ENCODE measurements at places on chromosomes 3 and 15.

DNA sequence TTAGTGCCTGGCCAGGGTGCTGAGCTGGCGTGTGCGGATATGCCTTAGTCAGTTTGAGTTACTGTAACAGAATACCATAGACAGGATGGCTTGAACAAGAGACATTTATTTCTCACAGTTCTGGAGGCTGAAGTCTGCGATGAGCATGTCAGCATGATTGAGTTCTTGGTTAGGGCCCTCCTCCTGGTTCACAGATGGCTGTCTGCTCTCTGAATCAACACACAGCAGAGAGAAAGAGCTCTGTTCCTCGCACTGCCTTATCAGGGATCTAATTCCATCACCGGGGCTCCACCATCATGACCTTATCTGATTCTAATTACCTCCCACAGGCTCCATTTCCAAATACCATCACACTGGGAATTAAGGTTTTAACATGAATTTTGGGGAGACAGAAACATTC lies 386.6 kb upstream of the DPH6 start:
- no peak for DNase-seq

- DNase-seq, result no peak
Measured at GRCh38 chr3:71974786-71975185, 189.8 kb upstream of the PROK2 start.

- DNase-seq, result no peak
Measured at GRCh38 chr15:85642065-85642692, 152.5 kb downstream of the KLHL25 start.

DNA sequence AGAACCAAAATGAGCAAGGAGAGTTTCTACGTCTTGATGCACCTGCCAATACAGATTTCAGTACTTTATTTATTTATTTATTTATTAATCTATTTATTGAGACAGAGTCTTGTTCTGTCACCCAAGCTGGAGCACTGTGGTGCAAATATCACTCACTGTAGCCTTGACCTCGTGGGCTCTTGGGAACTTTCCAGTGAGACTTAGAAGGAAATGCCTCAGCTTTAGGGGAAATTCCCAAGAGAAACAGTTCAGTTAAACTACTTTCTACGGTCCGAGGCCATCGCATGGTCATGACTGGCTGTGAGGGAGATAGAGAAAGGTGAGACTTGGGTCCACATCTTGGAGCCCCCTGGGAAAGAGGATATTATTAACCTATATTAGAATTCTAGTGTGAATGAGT lies 47.0 kb upstream of the HERC1 start:
- DNase-seq, result no peak

GRCh38 chr3:8996681-8997121 lies 33.4 kb upstream of the RAD18 start:
- DNase-seq, result no peak

GRCh38 chr15:71278989-71279756 lies 163.9 kb downstream of the THSD4 start:
- no peak for DNase-seq

DNA sequence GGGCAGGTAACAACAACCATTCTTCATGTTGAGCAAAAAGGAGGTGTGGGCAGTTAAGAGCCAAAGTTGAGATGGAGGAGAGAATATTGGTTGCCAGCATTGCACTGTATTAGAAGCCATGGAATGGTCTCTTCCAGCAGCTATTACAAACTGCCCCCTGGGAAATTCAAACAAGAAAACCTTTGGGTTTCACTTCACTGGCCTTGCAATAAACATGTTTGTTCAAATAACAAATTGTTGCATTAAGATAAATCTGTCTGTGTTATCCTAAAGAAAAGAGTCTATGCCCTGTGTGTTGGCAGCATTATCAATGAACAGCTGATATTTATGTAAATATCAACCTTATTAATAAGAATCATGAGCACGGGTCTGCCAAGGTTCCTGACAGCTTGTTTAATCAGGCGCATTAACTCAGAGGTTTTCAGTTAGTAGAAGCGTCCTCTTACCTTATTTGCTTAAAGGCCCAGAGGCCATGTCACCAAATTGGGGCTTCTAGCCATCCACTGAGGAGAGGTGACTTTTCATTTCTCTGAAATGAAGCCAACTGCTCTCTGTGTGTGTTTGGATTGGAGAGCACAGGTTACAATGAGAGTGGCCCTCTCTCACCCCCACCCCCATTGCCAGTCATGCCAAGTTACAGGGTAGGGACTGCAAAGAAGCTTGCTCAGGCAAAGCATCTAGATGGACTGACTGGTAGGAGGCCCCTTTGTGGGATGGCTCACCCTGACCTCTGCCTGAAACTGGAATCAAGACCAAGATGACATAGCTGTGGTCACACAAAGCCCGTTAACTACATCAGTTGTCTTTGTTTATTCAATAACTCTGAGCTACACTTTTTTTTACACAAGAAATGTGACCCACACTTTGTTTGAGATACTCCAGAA lies 10.5 kb downstream of the FILIP1L start:
- no peak for DNase-seq

- no peak for DNase-seq
Measured at GRCh38 chr3:65671004-65671403, 367.7 kb downstream of the MAGI1 start.

DNA sequence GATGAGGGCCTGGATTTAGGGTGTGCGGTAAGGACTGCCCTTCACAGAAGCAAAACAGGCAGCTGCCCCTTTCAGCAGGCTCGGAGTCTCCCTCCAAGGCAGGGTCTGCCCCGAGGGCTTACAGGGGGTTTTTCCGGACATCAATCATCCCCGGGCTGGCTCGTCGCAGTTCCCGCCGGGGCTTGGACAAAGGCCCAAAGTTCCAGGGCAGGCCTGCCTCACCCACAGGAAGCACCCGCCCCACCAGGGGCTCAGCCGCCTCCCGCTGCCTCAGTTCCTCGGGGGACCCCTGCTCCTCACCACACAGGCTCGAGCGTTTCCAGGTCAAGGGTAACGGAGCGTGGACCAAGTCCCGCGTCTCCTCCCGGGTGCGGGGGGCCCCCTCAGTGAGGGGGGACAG lies 27.0 kb downstream of the KIF7 start:
- no peak for DNase-seq

DNA sequence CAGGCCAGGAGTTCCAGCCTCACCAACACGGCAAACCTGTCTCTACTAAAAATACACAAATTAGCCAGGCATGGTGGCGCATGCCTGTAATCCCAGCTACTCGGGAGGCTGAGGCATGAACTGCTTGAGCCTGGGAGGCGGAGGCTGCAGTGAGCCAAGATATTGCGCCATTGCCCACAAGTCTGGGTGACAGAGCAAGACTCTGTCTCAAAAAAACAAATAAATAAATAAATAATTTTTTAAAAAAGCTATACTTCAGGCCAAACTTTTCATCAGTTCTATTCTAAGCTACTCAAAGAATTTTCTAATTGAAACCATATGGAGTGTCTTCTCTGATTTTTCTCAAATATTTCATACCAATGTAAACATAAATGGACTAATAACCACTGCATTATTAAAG lies 43.5 kb downstream of the PHC3 start:
- DNase-seq, result no peak

GRCh38 chr3:119548341-119548740 lies 11.1 kb downstream of the CD80 start:
- no peak for DNase-seq

DNA sequence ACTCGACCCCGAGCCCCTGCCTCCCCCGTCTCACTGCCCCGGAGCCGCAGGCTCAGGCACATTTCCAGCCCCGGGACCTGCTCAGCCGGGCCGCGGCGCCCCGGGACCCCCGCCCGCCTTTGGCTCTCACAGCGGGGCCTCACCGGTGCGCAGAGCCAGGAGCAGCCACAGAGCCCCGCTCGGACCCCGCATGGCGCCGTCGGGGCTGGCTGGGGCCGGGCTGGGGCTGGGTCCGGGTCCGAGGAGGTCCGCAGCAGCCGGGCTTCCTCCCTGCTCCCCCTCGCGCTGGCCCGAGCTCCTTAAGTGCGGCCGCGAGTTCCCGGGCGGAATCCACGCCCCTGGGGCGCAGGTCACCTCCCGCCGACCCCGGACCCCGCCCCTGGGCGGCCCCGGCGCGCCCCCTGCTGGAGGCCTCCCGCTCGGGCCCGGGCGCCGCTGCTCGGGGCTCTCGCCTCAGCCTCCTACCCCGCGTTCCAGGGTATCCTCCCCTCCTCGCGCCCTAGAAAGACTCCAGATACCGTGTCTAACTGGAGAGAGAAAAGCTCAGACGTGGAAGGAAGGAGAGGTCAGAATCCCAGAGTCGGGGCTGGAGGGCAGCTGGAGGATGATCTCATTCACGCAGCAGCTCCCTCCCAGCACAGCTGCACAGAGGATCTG lies at the start of gene MELTF:
Gene MELTF, minus strand, starts transcription at position 307 of the 657 bp plus-strand sequence. Its CDS starts 115 bp downstream, at position 192.
- DNase-seq, result peak; percentile 56

GRCh38 chr3:157857440-157857839 lies 248.8 kb downstream of the SHOX2 start:
- no peak for DNase-seq

DNA sequence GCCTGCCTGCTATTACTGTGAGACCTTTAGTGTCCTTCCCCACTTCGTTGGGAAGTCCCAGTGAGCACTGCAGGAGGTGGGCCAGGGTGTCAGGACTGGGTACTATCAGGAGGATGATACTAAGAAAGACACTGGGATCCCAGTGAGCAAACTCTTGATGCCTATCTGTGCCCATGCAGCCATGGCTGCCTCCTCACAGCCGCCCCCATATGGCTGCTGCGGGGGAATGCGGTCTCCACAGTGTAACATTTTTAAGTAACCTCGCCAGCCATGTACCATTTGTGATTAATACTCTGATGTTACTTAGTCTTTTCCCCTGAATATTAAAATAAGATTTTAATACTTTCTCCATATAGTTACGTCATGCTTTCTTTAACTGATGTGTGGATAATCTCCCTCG lies 312.2 kb downstream of the RYR3 start:
- DNase-seq, result no peak

- DNase-seq, result no peak
Measured at GRCh38 chr15:96066126-96066525, 264.4 kb upstream of the NR2F2 start.

DNA sequence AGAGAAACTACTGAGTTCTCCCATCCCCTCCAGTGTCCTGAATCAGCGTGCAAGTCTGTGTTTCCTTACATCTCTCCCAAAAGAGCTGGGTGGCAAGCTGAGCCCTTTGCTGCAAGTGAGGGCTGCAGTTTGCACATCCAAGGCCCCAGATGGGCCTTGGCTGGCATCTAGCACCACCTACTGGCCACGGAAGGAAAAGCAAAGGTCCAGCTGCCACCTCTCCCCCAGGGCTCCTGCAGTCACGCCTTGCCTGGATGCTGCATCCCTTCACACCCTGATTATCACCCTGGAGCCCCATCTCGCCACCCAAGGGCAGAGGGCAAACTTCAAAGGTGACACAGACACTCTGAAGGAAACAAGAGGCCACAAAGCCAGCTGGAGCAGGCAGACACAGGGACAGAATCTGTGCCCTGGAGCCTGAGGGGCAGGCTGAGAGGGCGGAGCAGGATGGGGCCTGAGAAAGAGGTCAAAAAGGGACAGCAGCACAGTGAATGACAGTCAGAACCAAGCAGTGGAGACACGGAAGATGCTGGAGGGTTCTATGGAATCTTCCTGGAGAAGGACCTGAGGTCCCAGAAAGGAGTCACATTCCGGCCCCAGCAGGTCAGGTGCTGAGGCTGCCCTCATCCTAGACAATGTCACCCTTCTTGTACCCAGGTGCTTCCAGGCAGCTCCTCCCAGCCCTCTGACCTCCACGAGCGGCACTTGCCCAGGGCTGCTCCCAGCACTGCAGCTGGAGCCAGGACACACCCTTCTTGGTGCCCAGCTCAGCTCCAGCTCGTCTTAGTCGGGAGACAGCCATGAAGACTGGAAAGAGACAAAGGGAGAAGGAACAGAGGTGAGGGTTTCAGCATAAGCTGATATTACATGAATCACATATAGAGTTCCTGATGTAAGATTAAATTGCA lies 18.3 kb upstream of the NTRK3 start:
- peak; percentile 36 for DNase-seq

DNA sequence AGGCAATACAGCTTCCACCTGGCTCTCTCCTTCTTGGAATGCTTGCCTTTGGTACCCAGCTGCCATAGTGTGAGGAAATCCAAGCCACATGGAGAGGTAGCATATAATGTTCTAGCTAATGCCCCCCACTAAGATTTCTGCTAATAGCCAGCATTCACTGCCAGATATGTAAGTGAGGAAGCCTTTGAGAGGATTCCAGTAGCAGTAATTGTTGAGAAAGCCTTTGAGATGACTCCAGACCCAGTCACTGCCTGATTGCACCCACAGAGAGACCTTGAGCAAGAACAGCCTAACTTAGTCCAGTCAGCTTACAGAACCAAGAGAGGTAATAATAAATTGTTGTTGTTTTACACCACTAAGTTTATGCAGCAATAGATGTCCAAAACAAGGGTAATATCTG lies 63.1 kb downstream of the STRIT1 start:
- no peak for DNase-seq

- DNase-seq, result no peak
Measured at GRCh38 chr3:33318710-33319380, 41.6 kb downstream of the FBXL2 start.

- no peak for DNase-seq
Measured at GRCh38 chr3:31498791-31499190, 33.9 kb upstream of the STT3B start.

DNA sequence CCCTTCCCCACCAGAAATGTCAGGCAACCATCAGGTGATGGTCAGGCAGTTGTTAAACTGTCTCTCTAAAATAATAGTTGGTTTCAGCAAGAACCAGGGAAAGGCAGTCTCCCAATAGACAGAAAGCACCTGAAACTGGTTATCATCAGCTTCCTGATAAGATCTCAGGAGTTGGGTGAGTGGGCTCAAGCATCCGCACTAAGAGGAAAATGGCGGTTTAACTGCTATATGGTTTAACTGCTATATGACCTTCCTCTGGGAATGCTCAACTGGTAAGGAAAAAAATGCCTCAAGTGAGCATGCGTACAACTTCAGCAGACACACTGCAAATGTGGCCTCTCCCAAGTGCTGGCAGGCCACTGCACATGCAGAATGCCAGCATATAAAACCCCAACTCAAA lies 240.8 kb upstream of the CMC1 start:
- DNase-seq, result no peak

GRCh38 chr3:115708540-115708939 lies 85.2 kb downstream of the GAP43 start:
- DNase-seq, result no peak

Data from activated T-cell treated with anti-CD3 and anti-CD28 coated beads for 4 hours (primary cell).